Cortex of kidney (tissue), 1 donor: ENCODE measurements at places on chromosomes 1 and 21.

GRCh38 chr1:116435806-116436610 is 63.0 kb downstream of the ATP1A1 start:
- DNase-seq, result no peak

- DNase-seq, result no peak
Measured at GRCh38 chr1:70140894-70141293, 64.5 kb downstream of the LRRC40 start.

GRCh38 chr1:64220241-64220640 is 16.8 kb downstream of the UBE2U start:
- DNase-seq, result no peak

- no peak for DNase-seq
Measured at GRCh38 chr1:169466259-169467230, 19.2 kb downstream of the SLC19A2 start.

DNA sequence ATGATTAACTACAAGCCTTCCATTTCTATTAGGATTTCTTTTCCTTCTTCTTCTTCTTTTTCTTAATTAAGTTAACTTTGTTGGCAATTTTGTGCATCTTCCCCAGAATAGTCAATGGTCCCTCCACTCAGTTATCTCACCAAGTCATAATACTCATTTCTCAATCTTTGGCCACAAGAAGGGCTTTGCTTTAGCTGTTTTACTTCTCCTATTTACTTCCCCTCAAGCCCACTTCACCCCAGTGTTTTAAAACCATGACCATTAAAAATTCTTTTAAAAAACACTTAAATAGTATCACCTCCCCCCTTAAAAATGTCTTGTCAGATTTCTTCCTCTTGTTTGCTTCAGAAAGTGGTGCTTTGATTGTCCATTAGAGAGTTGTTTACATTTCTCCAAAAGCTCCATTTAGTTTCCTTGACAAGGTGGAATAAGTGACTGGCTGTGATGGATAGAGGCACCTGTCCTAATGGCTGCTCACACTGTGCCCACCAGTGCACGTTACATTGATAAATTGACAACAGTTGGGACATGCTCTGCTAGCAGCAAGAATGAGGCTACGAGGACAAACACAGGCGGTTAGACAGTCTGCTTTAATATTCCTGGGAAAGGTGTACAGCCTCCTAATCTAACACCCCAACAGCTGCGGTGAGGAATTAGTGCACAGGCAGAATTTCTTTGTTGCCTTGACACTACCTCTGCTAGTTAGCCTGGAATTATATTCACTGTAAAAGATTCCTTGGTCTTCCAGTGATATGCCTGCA is 354.7 kb downstream of the LMO4 start:
- DNase-seq, result no peak

- no peak for DNase-seq
Measured at GRCh38 chr1:13679651-13680050, 20.3 kb upstream of the PRDM2 start.

DNA sequence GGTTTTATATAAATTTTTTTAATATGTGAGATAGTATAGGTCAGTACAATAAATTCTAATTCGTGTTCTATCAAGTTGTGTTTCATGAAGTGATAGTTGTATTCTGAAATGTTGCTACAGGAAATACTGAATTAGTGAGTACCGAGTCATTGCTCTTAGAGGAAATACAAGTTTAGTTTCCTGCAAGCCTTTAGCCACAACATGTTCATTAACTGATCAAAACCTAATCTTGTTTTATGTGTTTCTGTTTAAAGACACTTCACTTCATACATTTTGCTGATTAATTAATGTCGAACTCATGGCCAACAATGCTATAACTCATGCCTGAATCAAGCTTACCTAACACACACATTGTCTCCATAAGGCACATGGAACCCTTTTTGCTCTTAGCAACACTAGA is 43.6 kb downstream of the LRRC7 start:
- DNase-seq, result no peak

DNA sequence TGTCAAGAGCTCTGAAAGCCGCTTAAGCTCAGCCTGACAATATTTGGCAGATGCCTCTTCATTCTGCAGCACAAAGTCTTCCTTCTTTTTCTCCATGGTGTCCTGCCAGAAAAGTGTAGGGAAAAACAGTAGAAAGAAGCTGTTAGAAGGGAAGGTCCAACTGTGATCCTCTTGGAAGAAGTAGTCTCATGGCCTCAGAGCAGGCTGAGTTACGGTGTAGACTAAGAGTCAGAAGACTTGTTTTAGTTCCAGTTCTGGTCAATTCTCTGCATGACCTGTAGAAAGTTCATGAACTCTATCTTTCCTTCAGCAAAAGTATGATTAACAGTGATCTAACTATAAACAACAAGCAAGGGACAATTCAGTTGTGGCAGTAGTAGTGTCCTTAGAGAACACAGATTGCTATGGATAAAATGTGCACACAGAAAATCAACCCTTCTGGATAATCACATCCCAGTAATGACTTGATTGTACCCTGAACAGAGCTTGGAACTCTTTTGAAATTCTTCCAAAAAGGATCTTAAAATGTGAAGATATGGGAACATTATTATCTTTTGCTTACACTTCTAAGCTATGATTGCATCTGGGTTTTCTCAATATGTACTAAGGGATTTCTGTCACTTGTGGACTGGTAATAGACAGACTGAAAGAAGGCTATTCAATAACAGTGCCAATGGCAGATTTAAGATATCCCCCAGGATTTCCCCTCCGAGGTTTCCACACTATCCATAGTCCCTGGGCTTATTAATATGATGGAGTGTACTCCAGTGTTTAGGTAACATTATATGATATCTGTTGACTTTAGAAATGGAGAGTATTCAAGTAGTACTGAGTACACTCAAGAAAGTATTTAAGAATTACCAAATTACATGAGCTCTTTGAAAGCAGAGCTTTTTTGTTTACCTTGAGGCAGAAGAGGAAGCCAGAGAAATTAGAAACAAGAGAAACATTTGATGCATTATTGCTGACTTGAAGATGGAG is 22.1 kb upstream of the GBP2 start:
- no peak for DNase-seq

- no peak for DNase-seq
Measured at GRCh38 chr1:103509250-103509649, 16.2 kb upstream of the RNPC3 start.

GRCh38 chr1:91730801-91731732 is 154.9 kb downstream of the TGFBR3 start:
- DNase-seq, result no peak

GRCh38 chr1:197144570-197145325 is 1.7 kb downstream of the ASPM start:
- DNase-seq, result no peak

- no peak for DNase-seq
Measured at GRCh38 chr1:57857809-57858208, 433.9 kb upstream of the DAB1 start.

- no peak for DNase-seq
Measured at GRCh38 chr1:226497991-226498639, 50.4 kb upstream of the STUM start.

DNA sequence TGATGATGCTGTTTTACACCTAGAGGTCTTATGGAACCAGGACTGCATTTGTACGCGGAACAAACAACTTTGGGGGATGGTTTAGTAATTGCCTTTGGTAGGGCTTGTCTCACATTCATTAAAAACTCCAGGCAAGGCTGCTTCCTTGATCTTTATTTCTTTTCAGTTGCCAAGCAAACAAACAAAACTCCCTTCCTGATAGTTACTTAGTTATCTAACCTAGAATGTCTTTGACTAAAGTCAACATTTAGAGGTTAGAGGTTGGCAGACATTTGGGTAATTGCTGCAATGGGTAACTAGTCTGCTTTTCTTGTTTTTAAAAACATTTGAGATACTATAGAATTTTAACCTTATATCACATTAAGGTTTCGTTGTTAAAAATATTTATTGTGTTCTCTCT is 500.9 kb upstream of the PTBP2 start:
- DNase-seq, result no peak

- no peak for DNase-seq
Measured at GRCh38 chr1:168466092-168466713, 77.6 kb downstream of the XCL2 start.

DNA sequence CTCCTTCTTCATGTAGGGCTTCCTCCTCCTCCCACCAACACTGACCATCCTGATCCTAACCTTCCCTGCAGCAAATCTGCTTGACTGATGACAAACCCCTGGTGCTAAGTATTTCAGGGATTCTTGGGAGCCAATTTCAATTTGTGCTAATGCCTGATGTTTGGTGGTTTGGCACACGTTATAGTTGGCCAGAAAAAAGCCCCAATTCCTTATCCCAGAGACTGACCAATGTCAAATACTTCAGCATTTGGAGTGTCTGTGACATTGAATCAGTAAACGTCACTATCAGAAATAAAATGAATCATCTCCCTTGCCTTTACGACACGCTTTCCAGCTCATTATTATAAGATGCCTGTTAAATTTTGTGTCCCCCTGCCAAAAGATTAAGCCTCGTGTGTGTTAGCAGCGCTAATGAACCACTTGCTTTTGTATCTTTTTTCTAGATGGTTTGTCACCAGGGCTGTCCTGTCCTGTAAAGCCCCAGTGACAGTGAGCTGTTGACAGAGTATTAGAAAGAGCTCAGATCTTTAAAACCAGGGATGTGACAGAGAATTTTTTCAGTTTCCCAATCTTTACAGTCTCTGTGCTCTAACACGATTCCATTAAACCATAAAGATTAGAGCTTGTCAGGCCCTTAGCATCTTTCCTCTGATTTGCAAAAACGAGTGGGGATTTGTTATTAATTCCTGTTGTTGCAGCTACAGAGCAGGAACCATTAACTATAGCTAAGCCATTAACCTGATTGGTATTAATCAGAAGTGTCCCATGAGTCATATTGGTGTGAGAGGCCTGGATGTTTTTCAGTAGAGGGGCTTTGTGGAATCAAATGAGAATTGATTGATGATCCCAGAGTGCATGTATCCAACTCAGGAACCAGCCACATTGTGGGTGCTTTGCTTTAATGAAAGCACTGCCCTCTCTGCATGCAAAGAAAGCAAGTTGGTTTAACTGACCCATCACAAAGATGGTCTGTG is 665.1 kb upstream of the PLXNA2 start:
- no peak for DNase-seq

DNA sequence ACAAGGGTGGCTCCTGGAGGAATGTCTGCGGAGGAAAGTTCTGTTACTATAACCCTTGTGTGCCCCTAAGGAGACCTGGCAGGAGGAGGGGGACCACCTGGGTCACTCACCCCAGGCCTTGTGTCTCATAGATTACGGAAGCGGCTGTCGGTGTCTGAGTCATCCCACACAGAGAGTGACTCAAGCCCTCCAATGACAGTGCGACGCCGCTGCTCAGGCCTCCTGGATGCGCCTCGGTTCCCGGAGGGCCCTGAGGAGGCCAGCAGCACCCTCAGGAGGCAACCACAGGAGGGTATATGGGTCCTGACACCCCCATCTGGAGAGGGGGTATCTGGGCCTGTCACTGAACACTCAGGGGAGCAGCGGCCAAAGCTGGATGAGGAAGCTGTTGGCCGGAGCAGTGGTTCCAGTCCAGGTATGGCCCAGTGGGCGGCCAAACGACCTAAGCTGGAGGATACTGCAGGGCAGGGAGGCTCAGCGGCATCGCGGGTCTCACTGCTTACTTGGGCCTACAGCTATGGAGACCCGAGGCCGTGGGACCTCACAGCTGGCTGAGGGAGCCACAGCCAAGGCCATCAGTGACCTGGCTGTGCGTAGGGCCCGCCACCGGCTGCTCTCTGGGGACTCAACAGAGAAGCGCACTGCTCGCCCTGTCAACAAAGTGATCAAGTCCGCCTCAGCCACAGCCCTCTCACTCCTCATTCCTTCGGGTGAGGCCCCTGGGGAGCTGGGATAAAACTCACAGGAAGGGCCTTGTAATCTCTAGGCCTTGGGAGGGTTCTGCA is 101.4 kb downstream of the PIK3R3 start:
- no peak for DNase-seq

GRCh38 chr1:5265438-5266075 is 611.1 kb downstream of the AJAP1 start:
- DNase-seq, result no peak

DNA sequence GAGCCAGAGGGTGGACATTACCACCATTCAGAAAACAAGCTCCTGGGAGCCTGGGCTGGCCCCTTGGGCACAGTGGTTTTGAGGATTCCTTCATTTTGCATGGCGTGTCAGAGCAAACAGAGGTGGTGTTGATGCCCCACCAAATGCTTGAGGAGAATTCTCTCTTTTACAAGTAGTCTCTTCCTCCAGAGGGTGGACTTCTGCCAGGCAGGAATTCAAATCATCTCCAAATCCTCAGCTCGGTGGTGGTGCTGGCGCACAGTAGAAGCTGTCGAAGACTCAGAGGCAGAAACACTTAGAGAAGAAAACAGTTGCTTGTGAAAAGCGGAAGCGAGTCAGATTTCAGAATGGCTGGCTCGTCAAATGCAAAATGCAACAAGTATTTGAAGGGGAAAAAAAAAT is 3.4 kb upstream of the CHI3L1 start:
- no peak for DNase-seq

GRCh38 chr1:51792864-51793263 is 85.7 kb downstream of the NRDC start:
- no peak for DNase-seq

GRCh38 chr1:167491586-167492461 is 26.5 kb downstream of the CD247 start:
- no peak for DNase-seq

DNA sequence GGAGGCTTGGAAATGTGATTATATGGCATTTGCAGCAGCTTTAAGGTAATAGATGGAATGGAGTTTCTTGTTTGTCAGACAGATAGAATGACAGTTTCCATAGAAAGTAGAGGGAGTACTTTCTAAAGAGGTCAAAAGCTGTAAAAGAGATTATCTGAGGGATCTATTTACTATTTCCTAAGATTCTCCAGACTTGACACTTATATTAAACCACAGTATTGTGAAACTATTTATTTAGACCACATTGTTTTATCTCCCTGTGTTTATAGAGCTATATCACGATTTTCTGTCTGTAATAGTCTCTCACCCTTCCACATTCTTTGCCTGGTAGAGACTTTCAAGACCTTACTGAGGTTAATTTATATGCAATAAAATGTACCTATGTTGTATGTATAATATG is 66.7 kb downstream of the MAN1A2 start:
- no peak for DNase-seq

DNA sequence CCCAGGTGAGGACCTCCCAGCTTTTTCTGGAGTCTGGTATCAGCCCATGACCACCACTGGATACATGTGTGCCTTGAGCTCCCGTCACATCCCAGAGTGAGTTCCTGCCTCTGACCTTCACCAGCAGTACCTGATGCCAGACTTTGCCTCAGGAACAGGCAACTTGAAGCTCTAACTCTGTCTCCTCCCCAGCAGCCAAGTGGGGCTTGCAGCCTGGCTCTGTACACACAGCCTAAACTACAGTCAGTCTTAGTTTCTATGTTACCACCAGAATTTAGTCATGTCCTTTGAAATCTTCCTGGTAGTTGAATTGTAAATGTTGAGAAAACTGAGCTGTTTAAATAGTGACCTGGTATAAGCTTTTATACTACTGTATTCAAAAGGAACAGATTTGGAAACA is 206.5 kb downstream of the LRRC40 start:
- no peak for DNase-seq

GRCh38 chr1:96076589-96076988 is 645.0 kb upstream of the PTBP2 start:
- no peak for DNase-seq

- no peak for DNase-seq
Measured at GRCh38 chr1:20497506-20497905, 10.4 kb downstream of the MUL1 start.

- no peak for DNase-seq
Measured at GRCh38 chr1:108570128-108570527, 10.2 kb downstream of the EEIG2 start.
